ENCODE measurements at places on chromosomes 6 and 20.

DNA sequence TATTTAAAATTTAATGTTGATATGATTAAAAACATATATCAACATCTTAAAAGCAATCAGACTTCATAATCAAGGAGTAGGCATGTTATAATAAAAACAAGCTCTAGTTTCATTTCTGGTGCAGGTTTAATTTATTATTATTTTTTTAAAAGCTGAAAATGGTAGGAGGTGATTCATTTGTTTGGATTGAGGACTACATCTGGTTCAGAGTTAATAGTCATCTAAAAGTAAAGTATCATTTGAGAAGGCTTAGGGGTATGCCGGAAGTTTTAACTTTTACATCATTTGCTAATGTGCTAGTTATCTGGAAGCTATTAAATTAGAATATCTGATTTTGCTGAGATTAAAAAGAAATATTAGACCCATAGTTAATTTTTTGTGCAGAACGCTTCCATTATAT lies 169.5 kb upstream of the LAMA2 start:
- DNase-seq: no peak

- DNase-seq: no peak
Measured at GRCh38 chr6:84575264-84575663, 189.1 kb downstream of the TBX18 start.

DNA sequence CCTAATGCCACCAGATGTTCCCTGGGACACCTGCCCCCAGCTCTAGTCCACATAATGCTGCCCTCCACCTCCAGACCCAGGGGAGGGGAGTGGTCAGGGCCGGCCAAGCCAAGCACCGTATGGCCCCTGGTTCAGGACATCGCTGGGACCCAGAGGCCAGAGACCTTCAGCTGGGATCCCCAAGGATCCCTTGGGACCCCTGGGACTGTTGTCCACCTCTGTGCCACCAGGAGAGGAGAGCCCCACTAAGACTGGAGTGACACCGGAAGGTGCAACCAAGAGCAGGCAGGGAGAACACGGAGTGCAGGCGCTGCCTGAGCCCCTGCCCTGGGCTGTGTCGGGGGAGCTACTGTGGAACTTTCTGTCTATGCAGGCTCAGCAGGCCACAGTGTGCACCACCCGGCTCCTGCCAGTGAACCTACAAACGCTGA lies 43.6 kb downstream of the CTCFL start:
- DNase-seq: no peak

DNA sequence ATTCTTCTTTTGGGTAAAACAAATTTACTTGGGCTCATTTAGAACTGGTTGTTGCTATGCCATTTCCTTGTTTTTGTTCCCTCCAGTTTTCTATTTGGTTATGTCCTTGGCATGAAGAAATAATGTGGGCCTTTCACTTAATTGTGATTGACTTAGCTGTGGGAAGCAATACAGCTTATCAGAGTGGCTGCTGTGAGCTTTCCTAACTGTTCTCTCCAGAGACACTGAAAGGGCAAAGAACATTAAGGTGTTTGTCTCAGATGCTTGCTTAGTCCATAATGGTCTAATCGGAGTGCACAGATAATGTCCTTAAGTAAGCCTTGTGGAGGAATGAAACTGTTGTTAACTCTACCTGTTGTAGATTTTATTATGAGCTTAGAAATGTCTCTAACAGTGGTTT lies 56.6 kb downstream of the SH3BGRL2 start:
- no peak for DNase-seq

DNA sequence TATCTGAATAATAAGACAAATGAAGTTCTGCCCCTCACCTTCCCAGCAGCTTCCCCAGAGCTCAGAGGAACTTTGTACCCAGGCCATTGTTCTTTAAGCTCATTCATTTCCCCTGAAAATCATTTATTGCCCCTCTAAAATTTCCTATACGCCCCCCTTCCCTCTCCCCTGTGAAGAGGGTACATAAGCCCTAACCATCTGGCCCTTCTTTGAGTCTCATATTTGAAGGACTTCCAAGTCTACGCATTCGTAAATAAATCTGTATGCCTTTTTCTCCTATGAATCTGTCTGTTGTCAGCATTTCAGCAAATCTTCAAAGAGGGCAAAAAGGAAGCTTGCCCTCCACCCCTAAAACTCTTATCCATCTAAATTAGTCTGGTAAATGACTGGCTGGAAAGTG lies 73.1 kb upstream of the DST start:
- DNase-seq: no peak

- DNase-seq: no peak
Measured at GRCh38 chr20:46347841-46348803, 39.8 kb upstream of the CDH22 start.

DNA sequence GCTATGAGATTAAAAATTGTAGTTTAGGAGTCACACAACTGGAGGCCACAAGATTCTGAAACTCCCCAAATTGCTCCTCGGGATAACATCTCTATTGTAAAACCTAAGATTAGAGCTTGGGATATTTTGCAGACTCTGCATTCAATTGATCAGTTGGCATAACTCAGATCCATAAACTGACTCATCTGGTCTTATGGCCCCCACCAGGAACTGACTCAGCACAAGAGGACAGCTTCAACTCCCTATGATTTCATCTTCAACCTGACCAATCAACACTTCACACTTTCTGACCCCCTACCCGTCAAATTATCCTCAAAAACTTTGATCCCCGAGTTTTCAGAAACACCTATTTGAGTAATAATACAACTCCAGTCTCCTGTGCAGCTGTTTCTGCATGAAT lies 257.3 kb downstream of the HAO1 start:
- no peak for DNase-seq

DNA sequence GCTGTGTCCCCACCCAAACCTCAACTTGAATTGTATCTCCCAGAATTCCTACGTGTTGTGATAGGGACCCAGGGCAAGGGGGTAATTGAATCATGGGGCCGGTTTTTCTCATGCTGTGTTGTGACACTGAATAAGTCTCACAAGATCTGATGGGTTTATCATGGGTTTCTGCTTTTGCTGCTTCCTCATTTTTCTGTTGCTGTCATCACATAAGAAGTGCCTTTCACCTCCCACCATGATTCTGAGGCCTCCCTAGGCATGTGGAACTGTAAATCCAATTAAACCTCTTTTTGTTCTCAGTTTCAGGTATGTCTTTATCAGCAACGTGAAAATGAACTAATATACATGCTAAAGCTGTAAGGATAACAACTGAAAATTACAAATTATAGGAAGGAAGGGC lies 88.3 kb downstream of the CDYL start:
- no peak for DNase-seq

GRCh38 chr6:16759646-16760515 lies 1.4 kb downstream of the ATXN1 start:
- DNase-seq: no peak

Measured in GM12864 (cell line).